ENCODE measurements at places on chromosomes 12 and 14.

DNA sequence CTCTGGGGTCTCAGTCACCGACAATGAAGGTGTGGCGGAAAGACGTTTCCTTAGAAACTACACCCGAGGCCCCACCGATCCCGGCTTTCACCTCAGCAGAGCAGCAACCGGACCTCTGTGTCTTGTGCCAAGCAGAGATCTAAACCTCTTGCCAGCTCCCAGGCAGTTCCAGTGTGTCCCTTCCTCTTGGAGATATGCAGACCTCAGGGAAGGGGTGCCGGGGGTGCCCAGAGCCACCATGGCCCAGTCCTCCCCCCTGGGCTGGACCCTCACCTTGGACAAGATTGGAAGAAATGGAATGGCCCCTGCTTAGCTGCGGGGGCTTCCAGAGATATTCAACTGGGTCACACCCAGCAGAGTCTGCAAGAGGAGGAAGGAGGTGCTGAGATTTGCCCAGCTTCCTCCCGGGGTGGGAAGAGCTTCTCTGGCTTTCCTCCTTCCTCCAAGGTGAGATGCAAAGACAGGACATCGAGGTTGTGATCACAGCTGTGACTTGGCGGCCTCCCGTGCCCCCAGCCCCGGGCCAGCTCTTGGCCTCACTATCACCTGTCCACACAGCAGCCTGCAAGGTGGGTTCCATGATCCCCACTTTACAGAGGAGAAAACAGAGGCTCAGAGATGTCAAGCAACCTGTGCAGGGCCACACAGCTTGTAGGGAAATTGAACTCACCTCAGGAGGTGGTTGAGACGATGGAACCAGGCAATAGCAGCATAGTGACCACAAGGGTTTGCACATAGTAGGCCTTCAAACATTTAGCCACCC is 281.7 kb upstream of the RTL1 start:
- no peak for DNase-seq

- DNase-seq: no peak
Measured at GRCh38 chr12:30830751-30831150, 76.0 kb upstream of the CAPRIN2 start.

DNA sequence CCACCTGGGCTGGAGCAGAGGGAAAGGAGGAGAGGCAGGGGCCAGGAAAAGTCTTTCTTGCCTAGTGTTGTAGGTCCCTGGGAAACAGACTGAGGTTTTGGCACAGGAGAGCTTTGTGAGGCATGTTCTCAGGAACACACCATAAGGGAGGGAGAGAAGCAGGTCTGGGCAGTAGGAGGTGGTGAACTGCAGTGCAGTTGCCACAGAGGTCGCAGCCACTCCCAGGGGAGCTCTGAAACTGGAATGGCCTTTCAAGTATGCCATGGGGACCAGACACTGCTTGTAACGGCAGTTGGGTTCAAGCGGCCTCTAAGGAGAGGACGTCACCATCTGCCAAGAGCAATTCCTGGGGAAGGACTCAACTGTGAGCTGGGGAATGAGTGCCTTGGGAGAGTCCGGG is 35.4 kb upstream of the NKX2-8 start:
- no peak for DNase-seq

GRCh38 chr12:95118138-95118787 is 44.8 kb upstream of the NR2C1 start:
- DNase-seq: no peak

DNA sequence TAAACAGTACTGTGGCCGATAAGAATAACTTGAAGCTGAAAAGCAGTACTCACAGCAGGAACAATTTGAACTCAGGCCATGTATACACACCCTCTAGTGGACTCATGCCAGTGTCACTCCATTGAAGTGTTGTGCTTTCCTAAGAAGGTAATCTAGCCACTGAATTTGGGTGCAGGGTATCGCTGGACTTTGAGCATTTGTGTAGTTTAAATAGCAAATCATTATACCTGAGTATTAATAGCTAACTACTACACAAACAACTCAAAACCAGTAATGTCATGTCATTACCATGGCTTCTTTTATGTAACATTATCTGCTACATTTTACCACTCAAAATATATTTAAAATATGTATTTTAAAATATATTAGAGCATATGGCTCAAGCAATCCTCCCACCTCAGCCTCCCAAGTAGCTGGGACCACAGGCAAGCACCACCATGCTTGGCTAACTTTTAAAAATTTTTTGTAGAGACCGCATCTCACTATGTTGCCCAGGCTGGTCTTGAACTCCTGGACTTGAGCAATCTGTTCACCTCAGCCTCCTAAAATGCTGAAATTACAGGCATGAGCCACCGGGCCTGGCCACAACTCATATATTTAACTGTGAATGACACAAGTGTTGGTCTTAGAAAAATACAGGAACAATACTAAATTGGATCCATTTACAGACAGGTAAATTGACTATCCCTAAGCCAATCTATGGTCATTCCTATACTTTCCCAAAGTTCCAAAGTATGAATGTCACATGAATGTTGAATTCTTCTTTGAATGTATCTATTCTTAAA is 25.6 kb upstream of the ARID4A start:
- DNase-seq: no peak

DNA sequence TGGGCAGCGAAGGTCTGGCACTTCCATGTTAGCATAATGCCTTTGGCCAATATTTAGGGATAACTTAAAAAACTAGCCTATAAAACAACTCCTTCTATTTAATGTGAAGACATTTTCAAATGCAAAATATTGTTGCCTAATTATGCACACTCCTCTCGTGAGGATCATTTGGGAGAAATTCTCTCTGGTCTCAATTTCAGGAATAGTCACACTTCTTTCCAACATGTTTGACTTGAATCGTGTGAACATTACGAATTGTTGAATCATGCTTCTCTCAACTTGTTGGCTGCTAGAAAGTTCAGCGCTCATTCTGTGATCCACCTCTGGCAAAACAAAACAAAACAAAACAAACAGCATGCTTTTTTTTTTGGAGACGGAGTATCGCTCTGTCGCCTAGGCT is 313.2 kb downstream of the SEC23A start:
- DNase-seq: no peak

GRCh38 chr12:57046086-57046791 is 3.7 kb downstream of the MYO1A start:
- DNase-seq: no peak

DNA sequence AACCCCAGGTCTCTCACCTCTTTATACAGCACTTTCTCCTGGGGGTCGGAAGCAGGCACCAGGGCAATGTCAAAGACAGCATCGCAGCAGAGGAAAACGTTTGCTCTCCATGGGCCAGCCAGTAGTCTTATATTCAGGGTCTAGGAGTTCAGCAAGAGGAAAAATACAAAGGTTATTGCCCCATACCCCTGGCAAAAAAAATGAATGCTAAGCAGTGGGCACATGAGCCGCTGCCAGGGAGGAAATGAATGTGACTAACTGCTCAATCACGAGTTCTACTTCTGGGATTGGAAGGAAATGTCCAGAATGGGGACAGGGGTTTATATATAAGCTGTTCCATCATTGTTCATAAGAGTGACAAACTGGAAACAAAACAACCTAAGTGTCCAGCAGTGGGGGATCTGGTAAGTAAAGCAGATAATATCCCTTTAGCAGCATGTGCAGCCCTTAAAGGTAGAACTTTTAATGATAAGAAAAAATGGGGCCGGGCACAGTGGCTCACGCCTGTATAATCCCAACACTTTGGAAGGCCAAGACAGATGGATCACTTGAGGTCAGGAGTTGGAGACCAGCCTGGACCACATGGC is 53.8 kb downstream of the PHETA1 start:
- no peak for DNase-seq

DNA sequence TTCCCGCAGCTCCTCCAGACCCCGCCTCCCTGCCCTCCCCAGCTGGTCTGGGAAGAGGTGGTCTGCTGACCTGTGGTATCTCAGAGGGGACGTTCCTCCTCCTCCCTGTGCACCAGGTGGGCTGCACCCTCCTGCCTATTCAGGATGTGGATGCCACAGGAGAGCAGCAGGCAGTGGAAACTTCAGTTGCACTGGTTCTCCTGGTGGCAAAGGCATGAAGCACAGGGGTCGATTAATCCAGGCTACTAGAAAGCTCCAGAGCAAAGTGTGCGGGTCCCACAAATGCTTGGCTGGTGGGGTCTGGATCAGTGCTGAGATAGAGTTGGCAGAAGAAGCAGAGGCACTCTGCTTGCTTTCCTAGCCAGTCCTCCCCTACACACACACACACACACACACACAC is 197.0 kb downstream of the SLC41A2 start:
- DNase-seq: no peak

DNA sequence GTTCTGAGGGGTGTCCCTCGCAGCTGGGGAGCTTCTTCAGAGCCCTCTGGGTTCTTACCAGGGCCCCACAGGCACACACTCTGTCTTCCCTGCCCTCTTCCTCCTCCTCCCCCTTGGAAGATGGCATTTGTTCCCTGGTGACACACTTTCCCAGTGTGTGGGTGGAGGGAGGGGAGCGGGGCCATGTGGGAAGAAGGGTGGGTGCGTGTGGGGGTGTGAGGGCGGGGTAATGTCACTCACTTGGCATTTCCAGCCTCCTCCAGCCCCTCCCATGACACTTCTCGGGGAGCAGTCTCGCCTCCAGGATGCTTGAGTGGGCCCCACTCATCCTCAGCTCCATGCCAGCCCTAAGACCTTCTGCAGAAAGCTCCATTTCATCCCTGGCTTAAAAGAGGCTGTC is 61.3 kb downstream of the ADCK1 start:
- no peak for DNase-seq

- no peak for DNase-seq
Measured at GRCh38 chr12:97024393-97024792, 117.3 kb downstream of the NEDD1 start.
